Stimulated activated CD8-positive, alpha-beta memory T cell treated with anti-CD3 and anti-CD28 coated beads, Interleukin-7, amount 100 ng/mL, for 24 hours (primary cell): ENCODE measurements at places on chromosomes 13 and 19.

- DNase-seq, result no peak
Measured at GRCh38 chr13:86960876-86961275, 710.3 kb upstream of the SLITRK5 start.

DNA sequence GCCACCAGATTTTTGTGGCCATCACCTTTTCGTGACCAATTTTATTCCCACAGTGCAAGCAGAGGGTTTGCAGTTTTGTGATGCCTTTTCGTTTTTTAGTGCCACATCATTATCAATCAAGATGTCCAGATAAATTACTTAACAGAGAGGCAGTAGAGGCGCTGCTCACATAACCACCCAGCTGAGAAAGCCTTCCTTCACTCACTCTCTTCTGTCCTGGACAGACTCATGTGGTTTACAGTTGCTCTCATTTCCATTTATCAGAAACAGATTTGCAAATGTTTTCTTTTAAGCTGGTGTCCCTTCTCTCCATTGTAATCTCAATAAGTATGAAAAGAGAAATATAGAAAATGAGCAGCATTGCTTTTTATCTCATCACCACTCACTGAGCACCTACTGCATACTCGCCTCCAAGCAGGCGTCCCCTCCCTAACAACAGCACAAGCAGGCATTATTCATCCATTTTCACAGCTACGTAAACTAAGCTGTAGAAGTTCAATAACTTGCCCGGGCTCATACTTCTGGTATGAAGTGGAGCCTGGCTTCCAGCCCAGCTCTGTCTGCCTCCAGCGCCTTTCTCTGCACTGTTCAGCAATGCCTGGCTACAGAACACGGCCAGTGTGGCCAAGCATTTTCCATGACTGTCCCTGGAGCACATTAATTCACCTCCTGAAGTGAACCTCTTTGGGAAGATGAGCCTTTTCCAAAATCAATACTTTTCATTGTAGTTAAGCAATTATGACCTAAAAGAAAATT, 34.6 kb upstream of the KATNAL1 start:
- DNase-seq, result no peak

- DNase-seq, result no peak
Measured at GRCh38 chr19:1009041-1009980, 9.1 kb downstream of the GRIN3B start.

- DNase-seq, result no peak
Measured at GRCh38 chr13:112998521-112999280, 29.7 kb downstream of the MCF2L start.

- no peak for DNase-seq
Measured at GRCh38 chr19:15114153-15114540, 6.9 kb downstream of the SYDE1 start.

DNA sequence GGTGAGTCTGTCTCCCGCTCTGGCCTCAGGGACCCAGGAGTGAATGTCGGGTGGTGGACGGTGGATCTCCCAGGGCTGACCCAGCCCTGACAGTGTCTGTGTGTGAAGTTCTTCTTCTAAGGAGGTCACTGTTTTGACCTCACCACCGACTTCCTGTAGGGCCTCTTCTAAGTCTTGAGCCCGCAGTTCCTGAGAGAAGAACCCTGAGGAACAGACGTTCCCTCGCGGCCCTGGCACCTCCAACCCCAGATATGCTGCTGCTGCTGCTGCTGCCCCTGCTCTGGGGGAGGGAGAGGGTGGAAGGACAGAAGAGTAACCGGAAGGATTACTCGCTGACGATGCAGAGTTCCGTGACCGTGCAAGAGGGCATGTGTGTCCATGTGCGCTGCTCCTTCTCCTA, at the start of gene SIGLEC7:
TSS of gene SIGLEC7 (plus strand) at position 183 of the 400 bp plus-strand sequence. CDS start at position 252, 69 bp downstream.
- no peak for DNase-seq

DNA sequence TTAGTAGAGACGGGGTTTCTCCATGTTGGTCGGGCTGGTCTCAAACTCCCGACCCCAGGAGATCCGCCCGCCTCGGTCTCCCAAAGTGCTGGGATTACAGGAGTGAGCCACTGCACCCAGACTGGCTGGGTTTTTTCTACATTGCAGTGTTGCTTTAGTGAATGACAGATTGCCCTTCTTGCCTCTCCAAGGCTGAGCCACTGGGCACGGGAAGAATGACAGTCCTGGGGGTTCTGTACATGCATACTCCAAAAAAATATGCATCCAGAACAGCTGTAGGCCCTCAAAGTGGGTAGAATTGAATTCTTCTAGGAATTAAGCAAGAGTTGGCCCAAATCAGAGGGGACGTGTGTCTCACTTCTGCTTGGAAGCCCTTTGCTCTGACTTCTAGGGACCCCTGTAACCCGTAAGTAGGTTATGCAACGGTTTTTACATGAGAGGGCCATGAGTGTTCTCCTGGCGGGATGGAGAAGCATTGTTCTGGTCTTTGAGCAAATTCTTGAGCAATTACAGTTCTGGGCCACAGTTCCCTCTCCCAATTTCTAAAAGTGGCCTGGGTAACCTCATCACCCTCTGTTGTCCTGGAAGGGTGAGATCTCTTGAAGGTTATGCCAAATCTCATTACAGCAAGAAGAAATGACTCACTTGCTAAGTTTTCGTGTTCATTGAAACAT, 3.6 kb downstream of the ACTN4 start:
- no peak for DNase-seq

- DNase-seq, result no peak
Measured at GRCh38 chr19:10583036-10583776, 3.9 kb downstream of the AP1M2 start.
